ENCODE measurements at places on chromosomes 2 and 18.

DNA sequence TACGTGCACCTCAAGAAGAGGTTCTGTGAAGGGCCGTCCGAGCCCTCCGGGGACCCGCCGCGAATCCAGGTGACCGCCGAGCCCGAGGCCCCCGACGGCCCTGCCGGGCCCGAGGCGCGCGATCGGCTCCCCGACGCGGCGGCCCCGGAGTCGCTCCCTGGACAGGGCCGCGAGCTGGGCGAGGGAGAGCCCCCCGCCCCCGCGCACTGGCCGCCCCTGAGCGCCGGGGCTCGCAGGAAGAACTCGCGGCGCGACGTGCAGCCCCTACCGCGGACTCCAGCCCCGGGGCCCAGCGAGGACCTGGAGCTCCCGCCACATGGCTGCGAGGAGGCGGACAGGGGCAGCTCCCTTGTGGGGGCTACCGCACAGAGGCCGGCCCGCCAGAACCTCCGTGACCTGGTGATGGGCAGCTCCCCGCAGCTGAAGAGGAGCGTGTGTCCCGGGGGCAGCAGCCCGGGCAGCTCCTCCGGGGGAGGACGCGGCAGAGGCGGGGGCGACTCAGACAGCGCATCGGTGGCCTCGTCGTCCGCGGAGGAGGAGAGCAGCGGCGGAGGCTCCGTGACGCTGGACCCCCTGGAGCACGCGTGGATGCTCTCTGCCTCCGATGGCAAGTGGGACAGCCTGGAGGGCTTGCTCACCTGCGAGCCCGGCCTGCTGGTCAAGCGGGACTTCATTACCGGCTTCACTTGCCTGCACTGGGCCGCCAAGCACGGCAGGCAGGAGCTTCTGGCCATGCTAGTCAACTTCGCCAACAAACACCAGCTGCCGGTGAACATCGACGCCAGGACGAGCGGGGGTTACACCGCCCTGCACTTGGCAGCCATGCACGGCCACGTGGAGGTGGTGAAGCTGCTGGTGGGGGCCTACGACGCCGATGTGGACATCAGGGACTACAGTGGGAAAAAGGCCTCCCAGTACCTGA lies 812 bp downstream of the SOWAHC start:
- DNase-seq: peak; percentile 52

GRCh38 chr2:169462896-169463695 lies 16.2 kb upstream of the BBS5 start:
- no peak for DNase-seq

DNA sequence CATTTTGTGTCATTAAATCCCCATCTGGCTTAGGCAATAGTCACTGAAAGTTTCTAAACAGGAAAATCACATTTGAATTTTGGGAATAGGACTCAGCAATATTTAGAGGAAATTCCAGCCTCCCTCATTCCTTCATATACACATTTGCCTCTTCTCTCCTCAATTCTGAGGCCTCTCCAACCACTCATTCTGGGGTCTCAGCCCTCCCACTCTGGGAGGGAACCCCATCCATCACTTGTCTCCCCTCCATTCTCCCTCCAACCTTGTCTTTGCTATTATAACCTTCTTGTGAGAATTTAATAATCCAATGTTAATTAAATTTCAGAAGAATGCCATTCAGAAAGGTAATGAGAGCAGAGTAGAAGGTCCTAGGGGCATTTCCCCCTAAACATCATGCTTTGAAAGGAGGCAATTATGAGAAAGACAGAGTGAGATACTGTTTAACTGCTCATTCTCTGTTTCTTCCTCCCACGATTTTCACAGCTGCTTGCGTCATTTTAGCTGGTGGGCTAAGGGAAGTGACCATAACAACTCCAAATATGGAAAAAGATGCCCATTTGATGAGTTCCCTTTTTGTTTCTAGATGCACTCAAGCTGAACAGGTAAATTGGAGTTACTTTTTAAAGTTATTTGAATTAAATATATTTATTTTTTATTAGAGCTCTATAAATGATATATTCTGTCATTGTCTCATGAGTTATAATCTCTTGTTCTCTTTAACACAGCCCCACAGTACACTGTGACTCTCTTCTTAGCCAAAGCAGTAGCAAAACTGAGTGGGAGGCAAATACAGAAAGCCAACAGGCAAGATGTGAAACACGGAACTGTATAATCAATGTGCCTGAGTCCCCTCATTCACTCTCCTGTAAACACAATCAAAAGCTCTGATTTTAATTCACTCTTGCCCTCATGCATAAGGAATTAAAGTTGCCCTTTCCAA lies 135.1 kb downstream of the DLGAP1 start:
- no peak for DNase-seq

DNA sequence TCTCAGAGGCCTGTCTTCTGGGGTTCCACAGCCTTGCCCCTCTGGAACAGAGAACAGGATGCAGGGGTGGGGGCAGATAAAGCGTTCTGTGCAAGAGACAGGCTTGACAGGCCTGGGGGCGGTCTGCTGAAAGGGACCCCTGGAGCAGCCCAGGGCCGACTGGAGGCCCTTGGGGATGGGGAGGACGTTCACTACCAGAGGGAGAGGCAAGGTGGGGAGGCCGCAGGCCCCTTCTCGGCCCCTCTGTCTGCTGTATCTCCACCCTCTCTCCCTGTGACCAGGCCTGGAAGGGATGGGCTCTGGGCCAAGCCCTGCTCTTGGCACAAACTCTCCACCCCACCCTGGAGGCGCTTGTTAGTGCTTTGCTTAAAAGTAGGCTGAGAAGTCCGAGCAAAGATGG lies 27.3 kb upstream of the INHBB start:
- no peak for DNase-seq

- DNase-seq: no peak
Measured at GRCh38 chr2:17543131-17543660, 2.7 kb downstream of the VSNL1 start.

GRCh38 chr2:75720525-75720924 lies 9.8 kb upstream of the GCFC2 start:
- no peak for DNase-seq

DNA sequence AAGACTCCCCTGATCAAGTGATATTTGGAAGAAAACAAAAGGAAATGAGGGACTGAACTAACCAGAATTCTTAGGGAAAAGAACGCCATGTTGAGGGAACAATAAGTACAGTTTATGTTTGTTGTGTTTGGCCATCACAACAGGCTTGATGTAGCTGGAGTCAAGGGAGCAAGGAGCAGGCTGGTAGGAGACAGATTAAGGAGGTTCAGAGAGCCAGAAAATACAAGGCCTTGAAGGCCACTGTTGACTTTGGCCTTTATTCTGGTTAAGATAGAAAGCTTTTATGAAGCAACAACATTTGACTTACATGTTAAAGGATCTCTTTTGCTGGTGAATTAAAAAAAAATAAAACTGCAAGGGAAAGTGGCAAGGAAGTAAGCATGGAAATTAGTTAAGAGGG lies 754.1 kb upstream of the SLC8A1 start:
- DNase-seq: no peak

DNA sequence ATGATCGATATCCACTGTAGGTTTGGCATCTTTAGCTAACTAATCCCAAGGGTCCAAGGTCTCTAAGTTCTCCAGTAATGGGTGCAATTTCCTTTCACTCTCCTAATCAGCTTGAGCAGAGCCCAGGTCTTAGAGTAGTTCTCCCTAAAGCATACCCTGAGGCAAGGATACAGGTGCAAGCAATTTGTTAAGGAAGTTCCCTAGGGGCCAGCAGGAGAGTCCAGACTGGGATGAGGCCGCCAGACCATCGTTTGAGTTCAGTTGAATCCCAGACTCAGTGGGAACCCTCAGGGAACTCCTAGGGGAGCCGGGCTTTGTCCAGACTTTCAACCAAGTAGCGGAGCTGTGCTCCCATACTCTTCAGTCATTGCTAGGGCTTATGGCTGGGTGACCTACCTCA lies 835.4 kb upstream of the CDH2 start:
- DNase-seq: peak; percentile 14

- no peak for DNase-seq
Measured at GRCh38 chr2:143251681-143252080, 122.5 kb downstream of the ARHGAP15 start.

DNA sequence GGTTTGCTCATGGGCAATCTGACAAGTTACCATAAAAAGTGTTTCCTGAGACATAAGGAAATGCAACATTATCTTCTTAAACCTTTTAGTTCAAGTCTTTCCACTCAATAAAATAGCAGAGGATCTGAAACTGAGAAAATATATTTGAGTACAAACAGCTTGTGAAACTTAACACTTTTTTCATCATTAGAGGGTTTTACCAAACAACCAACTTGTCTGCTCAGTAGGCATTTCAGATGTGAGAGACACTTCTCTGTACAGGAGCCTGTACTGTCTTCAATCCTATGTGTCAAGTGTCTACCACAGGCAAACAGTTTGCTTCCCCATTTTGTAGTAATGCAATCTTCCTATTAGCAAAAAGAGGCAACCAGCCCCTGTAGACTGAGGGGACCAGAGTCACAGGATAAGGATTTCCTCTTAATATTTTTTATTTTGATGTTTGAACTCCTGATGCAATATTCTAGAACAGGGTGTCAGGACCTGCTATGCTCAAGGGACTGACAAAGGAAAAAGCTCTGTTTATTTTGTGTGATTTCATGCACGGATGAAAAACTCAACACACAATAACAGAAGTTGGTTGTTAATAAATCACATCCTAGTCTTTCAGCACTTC lies 159.1 kb upstream of the LHCGR start:
- no peak for DNase-seq

GRCh38 chr2:40168546-40168945 lies 283.3 kb downstream of the SLC8A1 start:
- no peak for DNase-seq

DNA sequence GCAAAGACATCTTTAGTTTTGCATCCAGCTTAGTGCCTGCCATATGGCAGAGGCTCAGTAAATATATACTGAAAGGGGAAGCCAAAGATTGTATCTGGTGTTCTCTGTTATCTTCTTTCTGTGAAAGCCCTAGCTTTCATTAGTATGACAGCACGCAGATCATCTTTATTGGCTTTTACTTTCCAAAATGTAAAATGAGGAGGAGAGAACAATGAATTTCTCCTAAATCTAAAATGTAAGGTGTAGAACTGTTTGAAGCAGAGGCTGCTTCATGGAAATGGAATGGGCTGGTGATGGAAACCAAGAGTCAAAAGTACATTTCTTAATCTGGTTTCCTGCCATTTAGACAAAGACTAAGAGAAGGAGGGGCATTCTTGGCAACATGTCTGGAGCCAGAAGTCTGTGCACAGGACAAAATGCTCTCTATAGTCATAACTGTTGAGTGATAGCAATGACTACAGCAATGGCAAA lies 1029.9 kb upstream of the PIK3C3 start:
- DNase-seq: no peak

- no peak for DNase-seq
Measured at GRCh38 chr2:150211164-150211631, 276.3 kb downstream of the RND3 start.

- DNase-seq: no peak
Measured at GRCh38 chr2:34729845-34730244, 1130.7 kb upstream of the FAM98A start.

DNA sequence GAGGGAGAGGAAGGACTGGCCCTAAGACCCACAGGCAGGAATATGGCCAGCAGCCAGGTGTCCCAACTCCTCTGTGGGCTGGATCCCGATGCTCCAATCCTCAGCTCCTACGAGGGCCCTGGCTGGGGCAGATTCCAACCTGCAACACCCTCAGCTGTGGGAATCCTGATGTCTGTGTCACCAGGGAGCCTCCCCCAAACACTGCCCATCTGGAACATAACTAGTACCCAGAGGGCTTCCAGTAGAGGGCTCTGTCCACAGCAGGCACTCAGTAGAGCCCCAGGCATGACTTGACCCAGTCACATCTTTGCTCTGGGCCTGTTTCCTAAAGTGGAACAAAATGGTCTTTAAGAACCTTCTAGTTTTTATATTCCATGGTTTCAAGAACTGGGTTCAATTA lies 20.6 kb upstream of the LOXHD1 start:
- no peak for DNase-seq

DNA sequence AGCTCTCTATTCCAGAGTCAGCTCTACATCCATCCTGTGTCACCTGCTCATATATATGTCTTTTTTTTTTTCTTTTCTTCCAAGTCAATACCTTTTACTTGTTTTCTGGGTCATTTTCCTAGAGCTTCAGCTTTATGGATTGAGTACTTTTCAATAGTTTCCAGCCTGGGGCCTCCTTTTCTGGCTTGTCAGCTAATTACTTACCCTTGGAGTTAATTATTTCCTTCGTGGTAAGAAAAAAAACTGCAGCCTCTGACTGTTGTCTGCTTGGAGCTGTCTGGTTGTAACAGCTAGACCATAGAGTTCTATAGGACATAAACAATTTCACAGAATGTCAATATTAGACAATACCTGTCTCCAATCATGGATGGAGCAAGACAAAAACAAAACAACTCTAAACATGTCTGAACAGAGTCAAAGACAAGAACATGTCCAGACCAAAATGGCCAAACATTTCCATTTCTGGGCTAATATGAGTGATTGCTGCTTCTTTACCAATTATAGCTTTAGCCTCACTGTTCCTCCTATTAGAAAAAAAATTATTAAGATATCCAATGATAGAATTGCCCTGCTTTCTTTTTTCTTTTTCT lies 643.1 kb downstream of the SLC4A3 start:
- DNase-seq: no peak

DNA sequence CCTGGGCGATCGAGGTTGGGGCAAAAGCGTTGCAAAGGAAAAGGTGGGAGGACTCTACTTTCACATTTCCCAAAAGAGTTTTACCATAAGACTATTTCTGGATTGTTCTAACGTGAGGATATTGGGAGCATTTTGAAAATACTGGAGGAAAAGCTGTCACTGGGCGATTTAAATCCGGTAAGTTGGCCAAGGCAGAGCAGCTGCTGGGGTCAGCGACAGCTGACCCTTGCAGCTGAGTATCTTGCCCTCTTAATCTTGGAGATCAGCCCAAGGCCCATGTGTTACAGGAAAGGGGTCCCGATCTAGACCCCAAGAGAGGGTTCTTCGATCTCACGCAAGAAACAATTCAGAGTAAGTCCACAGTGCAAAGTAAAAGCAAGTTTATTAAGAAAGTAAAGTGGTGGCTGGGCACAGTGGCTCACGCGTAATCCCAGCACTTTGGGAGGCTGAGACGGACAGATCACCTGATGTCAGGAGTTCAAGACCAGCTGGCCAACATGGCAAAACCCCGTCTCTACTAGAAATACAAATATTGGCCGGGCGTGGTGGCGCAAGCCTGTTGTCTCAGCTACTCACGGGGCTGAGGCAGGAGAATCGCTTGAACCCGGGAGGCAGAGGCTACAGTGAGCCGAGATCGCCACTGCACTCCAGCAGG lies 964 bp upstream of the ST3GAL5 start:
- no peak for DNase-seq

DNA sequence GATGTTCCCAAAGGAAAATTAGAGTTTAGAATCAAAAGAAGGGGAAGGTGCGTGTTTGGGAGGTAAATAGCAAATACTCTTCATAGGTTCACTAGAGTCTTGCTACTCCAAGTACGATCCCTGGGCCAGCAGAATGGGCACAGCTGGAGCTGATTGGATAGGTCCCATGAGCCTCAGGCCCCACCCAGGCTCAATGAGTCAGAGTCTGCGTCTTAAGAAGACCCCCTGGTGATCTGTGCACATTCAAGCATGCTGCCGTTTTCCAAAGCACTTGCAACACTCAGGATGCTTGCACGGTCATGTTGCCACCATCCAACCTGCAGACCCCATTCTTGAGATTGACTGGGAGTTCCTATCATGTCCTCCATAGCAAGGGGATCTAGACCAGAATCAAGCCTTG lies 40.5 kb downstream of the ABCG8 start:
- DNase-seq: no peak

GRCh38 chr2:19790291-19790690 lies 111.5 kb downstream of the TTC32 start:
- no peak for DNase-seq
